ENCODE measurements at places on chromosomes 5 and 9.

- no peaks in the 10 kb centered on the region for H3K36me3 ChIP-seq
- H3K27ac ChIP-seq, result no peak overlapping the region
- peaks cover 9% of the 10 kb centered on the region for H3K4me1 ChIP-seq
These were observed 11.0 kb upstream of the EXOSC2 start for GRCh38 chr9:130682421-130683121.

- no peaks in the 10 kb centered on the region for H3K4me1 ChIP-seq
- H3K36me3 ChIP-seq, result peaks cover 2% of the 10 kb centered on the region
- H3K27ac ChIP-seq, result no peak within 1 kb of the TSS
These were observed at the start of gene PTPDC1 for GRCh38 chr9:94084314-94084713. Gene PTPDC1, plus strand, starts transcription at chr9:94084464. Its CDS starts 67 bp downstream, at chr9:94084531.

- no peaks in the 10 kb centered on the region for H3K36me3 ChIP-seq
- no peak overlapping the region for H3K27ac ChIP-seq
- H3K4me3 ChIP-seq, result no peak overlapping the region
- H3K4me1 ChIP-seq, result no peaks in the 10 kb centered on the region
These were observed 543.9 kb downstream of the TLE1 start for GRCh38 chr9:81145331-81145963.

- H3K4me3 ChIP-seq, result peak overlapping the region; percentile 61
- H3K27ac ChIP-seq, result peak overlapping the region; percentile 49
- H3K27me3 ChIP-seq, result no peaks in the 10 kb centered on the region
- no peaks in the 10 kb centered on the region for H3K36me3 ChIP-seq
These were observed 880.1 kb upstream of the SEMA6A start for GRCh38 chr5:117454716-117455212.

GRCh38 chr5:144121577-144121976, 48.9 kb downstream of the YIPF5 start:
- H3K36me3 ChIP-seq, result no peaks in the 10 kb centered on the region
- H3K27ac ChIP-seq, result no peak overlapping the region
- H3K4me3 ChIP-seq, result no peak overlapping the region
- no peak for DNase-seq
- H3K4me1 ChIP-seq, result no peaks in the 10 kb centered on the region
- H3K27me3 ChIP-seq, result peaks cover under 1% of the 10 kb centered on the region

GRCh38 chr5:33273985-33274384, 166.8 kb upstream of the TARS1 start:
- no peaks in the 10 kb centered on the region for H3K4me1 ChIP-seq
- no peaks in the 10 kb centered on the region for H3K27me3 ChIP-seq
- no peak overlapping the region for H3K27ac ChIP-seq
- DNase-seq, result peak; percentile 46
- no peak overlapping the region for H3K4me3 ChIP-seq
- no peaks in the 10 kb centered on the region for H3K36me3 ChIP-seq

DNA sequence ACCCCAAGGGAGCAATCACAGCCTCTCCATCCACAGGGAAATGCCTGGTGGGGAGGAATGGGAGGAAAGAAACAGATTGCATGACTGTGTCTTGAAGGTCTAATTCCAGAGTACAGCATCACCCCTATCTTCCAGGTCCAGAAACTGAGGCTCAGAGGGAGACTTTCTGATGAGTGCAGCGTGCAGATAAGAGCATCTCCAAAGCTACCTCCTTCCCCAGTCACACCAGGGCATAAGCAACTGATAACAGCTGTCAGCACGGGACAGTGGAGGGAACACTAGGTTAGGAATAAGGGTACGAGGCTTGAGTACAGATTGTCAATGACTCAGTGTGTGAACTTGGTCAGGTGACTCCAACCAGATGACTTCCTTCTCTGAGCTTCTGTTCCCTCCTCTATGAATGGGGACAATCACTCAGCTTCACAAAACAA, 126.9 kb downstream of the KCNIP1 start:
- H3K36me3 ChIP-seq, result no peaks in the 10 kb centered on the region
- DNase-seq, result no peak
- peaks cover 11% of the 10 kb centered on the region for H3K27me3 ChIP-seq
- H3K4me1 ChIP-seq, result peaks cover 14% of the 10 kb centered on the region

GRCh38 chr5:13943676-13944075, 812 bp downstream of the DNAH5 start:
- no peak overlapping the region for H3K27ac ChIP-seq
- no peak overlapping the region for H3K4me3 ChIP-seq
- peaks cover 4% of the 10 kb centered on the region for H3K27me3 ChIP-seq
- H3K36me3 ChIP-seq, result no peaks in the 10 kb centered on the region

- no peaks in the 10 kb centered on the region for H3K4me1 ChIP-seq
- no peaks in the 10 kb centered on the region for H3K36me3 ChIP-seq
- no peak overlapping the region for H3K27ac ChIP-seq
- no peak overlapping the region for H3K4me3 ChIP-seq
These were observed 6.7 kb upstream of the WNT8A start for GRCh38 chr5:138077064-138077696.

- DNase-seq, result no peak
- H3K36me3 ChIP-seq, result no peaks in the 10 kb centered on the region
- H3K27ac ChIP-seq, result no peak overlapping the region
- peaks cover 13% of the 10 kb centered on the region for H3K27me3 ChIP-seq
- no peak overlapping the region for H3K4me3 ChIP-seq
These were observed 4.1 kb upstream of the CLK4 start for GRCh38 chr5:178630951-178631350.

- H3K4me3 ChIP-seq, result no peak overlapping the region
- peaks cover 2% of the 10 kb centered on the region for H3K27me3 ChIP-seq
- no peak for DNase-seq
- peaks cover 12% of the 10 kb centered on the region for H3K4me1 ChIP-seq
- H3K27ac ChIP-seq, result no peak overlapping the region
These were observed 90.8 kb downstream of the PCDH1 start for GRCh38 chr5:141787376-141787775.

DNA sequence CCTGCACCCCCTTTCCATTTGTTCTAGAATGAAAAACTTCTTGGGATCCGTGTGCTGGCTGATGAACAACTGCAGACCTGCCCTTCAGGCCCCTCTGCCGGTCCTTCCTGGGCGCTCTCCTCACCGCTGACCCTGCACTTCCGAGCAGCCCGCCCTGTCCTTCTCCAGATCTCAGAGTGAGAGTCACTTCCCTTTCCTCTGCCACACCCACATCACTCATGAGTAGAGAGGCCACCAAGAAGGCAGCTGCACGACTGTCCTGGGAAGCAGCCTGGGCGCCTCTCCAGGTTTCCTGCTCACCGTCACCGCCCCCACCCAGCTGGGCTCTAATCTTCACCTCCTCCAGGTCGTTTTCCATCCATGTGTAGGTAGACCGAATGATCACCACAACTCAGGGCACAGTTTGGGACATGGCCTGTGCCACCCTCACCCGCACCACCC, 35.0 kb upstream of the NSMF start:
- H3K27ac ChIP-seq, result no peak overlapping the region
- no peaks in the 10 kb centered on the region for H3K4me1 ChIP-seq
- H3K36me3 ChIP-seq, result no peaks in the 10 kb centered on the region
- no peak for DNase-seq

GRCh38 chr9:127147251-127147650, 24.8 kb upstream of the ANGPTL2 start:
- no peak for DNase-seq
- no peak overlapping the region for H3K27ac ChIP-seq
- H3K36me3 ChIP-seq, result peaks cover 2% of the 10 kb centered on the region
- H3K4me3 ChIP-seq, result no peak overlapping the region
- H3K27me3 ChIP-seq, result no peaks in the 10 kb centered on the region

DNA sequence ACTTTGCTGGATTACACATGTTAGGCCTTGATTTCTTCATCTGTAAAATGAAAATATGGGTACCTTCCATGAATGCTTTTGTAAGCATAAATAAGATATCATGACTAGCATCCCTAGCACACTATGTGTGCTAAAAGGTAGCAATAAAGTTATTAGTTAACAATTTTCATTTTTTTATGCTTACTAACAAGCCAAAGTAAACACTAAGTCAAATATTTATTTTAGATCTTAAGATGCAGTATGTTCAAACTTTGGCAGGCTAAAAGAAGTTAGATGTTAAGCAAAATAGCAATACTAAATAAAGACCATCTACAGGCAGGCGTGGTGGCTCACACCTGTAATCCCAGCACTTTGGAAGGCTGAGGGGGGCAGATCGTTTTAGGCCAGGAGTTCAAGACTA, 169.1 kb downstream of the BNC2 start:
- H3K4me1 ChIP-seq, result peaks cover 5% of the 10 kb centered on the region
- no peak overlapping the region for H3K27ac ChIP-seq
- H3K36me3 ChIP-seq, result peaks cover 2% of the 10 kb centered on the region

DNA sequence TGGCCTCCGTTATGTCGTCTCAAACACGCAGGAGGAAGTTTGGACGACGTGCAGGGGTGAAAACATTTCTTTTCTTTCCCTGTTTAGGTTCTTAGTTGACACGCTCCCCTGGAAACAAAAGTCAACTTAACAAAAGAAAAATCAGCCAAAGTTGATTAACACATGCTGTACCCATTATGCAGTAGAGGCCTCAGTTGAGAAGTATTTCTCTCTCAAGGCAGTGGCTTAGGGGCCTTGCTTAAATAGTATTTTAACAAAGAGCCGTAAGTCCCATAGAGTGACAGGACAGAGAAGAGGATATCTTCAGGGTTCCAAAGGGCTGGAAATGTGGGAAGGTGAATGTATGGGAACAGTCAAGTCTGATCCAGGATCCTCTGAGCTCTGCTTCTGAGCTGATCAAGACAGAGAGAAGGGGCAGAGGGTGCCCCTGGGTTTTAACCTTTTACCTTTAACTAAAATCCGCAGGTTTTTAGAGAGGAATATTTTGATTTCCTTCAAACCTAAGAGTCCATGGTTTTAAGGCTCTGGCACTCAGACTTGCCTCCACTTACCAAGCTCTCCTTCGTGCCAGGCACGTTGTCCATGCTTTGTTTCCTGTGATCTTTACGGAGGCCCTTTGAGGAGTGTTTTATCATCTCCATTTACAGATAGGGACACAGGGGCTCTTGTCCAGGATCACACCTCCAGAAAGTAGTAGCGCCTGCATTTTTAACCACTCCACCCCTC, 629 bp upstream of the CD74 start:
- H3K27ac ChIP-seq, result peak overlapping the region; percentile 79
- H3K36me3 ChIP-seq, result no peaks in the 10 kb centered on the region
- H3K4me1 ChIP-seq, result peaks cover 16% of the 10 kb centered on the region
- no peak for DNase-seq
- peak overlapping the region; percentile 52 for H3K4me3 ChIP-seq
- no peaks in the 10 kb centered on the region for H3K27me3 ChIP-seq

DNA sequence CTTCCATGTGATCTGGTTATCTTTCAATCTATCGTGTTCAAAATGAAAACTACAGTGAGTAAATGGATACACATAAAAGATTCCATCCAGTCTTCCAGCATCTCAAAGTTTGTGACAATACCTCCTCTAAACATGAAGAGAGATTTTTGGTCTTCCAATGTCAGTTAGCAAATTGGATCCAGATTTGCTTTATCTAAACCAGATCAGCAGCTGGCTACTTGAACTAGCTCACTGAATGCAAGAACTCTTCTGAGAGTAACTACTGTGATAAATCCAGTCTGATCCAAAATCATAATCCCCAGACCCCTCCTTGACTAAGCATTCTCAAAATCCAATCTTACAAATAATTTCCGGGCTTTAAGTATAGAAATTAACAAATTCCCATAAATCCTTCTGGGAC, 2177.9 kb upstream of the C9orf72 start:
- H3K4me1 ChIP-seq, result no peaks in the 10 kb centered on the region
- H3K4me3 ChIP-seq, result no peak overlapping the region
- DNase-seq, result no peak

Data from large intestine (tissue), 12 donors.